ENCODE measurements at places on chromosomes 2 and 18. TPM values are rescaled to one million over a fixed set of nuclear protein-coding genes. Genes with fewer than 3 reads are reported as not detected.
A peak's percentile ranks its signal among the peaks of the same experiment; 100 is the strongest.

DNA sequence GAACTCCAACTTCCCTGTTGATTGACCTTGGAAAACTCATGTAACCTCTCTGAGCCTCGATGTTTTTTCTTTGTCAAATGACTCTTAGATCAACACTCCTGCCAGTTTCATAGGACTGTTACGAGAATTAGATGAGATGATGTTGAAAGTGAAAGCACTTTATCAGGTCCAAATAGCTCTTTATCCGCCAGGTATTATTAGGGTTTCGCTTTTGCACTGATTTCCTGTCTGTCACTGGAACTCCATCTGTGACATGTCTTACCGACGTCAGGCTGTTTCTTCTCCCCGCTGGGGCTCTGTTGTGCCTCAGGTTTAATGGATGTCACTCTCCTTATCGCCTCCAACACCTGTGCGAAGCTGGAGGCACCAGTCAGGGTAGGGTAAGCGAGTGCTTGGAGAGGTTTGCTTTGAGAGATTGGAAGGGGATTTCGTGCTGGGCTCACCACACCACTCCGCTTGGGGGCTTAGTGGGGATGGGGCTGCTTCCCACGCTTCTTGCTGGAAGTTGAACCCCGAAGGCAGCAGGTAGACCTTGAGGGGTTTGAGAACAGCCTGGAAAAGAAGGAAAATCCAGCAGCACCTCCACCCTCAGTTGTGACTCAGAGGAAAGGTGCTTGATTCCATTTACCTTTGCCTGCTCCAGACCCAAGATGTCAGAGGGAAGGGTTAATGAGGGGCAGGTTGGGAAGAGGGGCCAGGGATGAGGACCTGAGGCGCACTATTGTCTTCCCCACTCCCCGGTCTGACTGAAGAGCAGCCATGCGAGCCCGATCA lies 4.3 kb downstream of the GAD1 start:
- no peak for DNase-seq

The FOXD4L1 gene
- not detected for total RNA-seq

- no peak for DNase-seq
These were observed 60.3 kb upstream of the UPP2 start for GRCh38 chr2:158041400-158041799.

DNA sequence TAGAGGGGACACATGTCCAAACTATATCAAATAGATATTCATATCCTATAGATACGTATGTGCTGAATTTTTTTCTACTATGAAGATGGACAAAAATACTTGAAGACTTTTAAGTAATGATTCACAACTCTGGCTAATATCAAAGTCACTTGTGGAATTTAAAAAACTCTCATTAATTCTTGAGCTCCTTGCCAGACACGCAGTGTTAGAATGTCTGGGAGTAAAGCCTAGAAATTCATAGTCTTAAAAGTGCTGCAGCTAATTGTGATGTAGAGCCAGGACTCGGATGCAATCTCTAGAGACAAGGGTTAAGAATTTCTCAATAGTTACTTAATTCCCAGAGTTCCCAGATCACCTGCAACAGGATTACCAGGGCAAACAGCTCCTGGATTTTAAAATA lies 107.4 kb downstream of the ARL6IP6 start:
- no peak for DNase-seq

- no peak for DNase-seq
These were observed 9.0 kb upstream of the HIBCH start for GRCh38 chr2:190328573-190329147.

- no peak for DNase-seq
These were observed 159.5 kb downstream of the RIF1 start for GRCh38 chr2:151569167-151569566.

DNA sequence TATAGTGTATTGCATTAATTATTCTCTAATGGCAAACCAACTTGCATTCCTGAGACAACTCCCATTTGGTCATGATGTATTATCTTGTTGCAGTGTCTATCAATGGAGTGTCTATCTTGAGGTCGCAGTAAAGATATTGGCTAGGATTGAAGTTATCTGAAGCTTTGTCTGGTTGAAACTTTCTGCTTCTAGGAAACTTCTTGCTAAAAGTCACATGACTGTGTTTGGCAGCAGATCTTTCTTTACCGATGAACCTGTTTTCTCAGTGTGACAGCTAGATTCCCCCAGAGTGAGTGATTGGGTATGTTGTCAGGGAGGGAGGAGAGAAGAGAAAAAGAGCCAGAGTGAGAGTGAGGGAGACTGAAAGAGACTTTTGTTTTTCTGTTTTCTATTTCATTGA lies 119.6 kb downstream of the QPCT start:
- no peak for DNase-seq

- no peak for DNase-seq
These were observed 777.8 kb upstream of the RAB6C start for GRCh38 chr2:129201696-129202095.

- DNase-seq, result peak; percentile 47
These were observed 21.9 kb upstream of the USP14 start for GRCh38 chr18:136433-136832.

DNA sequence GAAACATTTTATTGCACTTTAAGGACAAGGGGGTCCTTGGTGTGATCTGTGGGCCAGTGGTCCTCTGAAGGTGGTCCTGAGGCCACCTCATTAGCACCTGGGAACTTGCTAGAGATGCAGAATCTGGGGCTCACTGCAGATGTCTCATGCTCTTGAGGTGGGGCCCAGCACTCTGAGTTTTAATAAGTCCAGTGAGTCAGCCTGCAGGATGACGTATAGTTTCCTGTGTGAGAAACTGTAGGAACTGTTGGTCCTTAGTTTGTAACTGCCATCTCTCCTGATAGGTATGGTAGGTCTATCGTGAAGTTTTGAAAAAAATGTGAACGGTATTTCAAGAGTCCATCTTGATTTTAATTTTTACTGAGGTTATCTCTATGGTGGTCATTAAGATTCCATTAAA lies 2.8 kb downstream of the TRPM8 start:
- peak; percentile 68 for DNase-seq

The CCT7 gene
- 534 TPM for total RNA-seq

DNA sequence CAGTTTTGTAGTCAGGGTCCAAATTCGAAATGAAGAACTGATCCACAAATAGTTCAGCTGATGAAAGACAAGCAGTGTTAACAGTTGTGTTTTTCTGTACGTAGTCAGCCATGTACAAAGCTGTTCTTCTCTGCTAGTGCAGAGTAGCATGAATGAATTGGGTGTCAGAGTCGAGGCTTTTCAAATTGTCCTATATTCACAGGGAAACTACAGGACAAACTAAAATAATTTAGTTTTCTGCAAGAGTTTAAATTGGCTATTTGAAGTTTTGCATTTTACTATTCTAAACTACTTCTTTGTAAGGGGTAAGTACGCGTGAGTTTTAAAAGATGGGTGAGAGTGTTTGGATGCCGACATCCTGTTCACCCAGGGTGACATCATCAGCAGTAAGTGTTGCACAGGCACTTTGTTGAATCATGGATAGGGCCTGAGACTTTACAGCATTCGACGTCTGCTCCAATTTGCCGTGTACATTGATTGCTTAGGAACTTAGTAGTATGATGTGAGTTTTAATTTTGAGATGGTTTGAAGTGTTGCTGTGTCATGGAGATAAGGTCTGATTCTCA lies 147.2 kb upstream of the NFATC1 start:
- no peak for DNase-seq

- no peak for DNase-seq
These were observed 350.2 kb downstream of the CYRIA start for GRCh38 chr2:16315458-16315835.

DNA sequence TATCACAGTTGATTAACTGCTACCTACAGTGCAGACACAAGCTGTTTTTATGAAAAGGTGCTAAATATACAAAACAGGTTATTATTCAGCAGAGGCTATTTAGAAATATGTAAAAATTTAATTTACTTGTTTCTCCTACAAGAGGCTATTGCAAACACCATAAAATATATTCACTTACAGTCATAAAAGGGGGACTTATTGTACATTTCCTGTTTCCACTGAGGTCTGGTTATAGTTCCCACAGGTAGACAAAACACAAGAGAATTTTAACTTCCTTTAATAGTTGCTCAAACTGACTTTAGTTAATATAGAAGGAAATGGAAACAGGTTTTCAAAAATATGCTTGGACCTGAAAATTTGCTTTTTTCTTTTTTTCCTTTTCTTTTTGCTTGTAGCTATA lies 40.0 kb upstream of the FRZB start:
- no peak for DNase-seq

The CD207 gene
- not detected for total RNA-seq

The HNMT gene
- total RNA-seq, result 86.7 TPM

DNA sequence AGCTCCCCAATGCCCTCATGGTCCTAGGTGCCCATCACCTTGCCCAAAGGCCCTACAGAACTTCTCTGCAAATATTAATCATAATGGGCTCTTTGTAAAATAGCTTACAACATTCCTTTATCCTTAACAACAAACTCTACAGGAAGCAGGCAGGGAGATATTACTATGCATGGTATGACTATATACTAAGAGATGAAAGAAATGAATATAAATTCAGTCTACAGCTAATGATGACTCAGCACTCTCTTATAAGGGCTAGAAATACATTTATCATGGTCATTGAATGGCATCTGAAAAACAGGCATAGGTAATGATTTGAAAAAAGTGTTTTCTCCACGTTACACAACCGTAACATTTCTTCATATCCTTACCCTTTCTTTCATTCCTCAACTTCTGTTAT lies 254.8 kb upstream of the DSEL start:
- no peak for DNase-seq

- DNase-seq, result no peak
These were observed 31.7 kb downstream of the RMND5A start for GRCh38 chr2:86751778-86752177.

The CD8A gene
- not detected for total RNA-seq

GRCh38 chr2:14930441-14930840 lies 297.9 kb downstream of the LRATD1 start:
- no peak for DNase-seq

DNA sequence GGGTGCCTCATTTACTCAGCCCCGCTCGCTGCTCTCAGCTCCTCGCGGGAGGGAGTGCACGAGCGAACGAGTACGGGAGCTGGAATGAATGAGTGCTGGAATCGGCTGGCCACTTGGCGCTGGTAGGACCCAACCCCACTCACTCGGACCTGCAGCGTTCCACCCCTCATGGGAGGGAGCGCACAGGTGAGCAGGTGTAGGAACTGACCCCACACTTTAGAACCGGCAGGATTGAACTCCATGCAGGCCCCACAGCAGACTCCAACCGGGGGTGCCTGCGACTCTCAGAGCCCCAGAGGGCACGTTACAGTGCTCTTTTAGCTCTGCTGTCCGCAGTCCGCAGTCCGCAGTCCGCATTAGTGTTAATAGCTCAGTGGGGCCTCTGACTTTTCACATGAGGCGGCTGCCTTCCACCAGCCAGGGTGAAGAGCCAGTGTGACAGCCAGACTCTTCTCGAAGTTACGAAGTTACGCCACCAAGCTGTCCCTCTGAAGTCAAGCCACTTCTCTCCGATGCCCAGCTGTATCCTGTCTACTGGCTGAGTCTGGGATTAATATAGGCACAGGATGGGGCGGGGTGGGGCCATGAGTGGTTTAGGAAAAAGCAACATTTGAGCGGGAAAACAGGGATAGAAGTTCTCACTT lies 102.7 kb upstream of the ARHGAP15 start:
- DNase-seq, result no peak

GRCh38 chr2:73235315-73236028 lies 1.4 kb downstream of the CCT7 start:
- DNase-seq, result no peak

The RGPD3 gene
- total RNA-seq, result not detected

GRCh38 chr18:68848242-68848641 lies 50.4 kb downstream of the CCDC102B start:
- no peak for DNase-seq

DNA sequence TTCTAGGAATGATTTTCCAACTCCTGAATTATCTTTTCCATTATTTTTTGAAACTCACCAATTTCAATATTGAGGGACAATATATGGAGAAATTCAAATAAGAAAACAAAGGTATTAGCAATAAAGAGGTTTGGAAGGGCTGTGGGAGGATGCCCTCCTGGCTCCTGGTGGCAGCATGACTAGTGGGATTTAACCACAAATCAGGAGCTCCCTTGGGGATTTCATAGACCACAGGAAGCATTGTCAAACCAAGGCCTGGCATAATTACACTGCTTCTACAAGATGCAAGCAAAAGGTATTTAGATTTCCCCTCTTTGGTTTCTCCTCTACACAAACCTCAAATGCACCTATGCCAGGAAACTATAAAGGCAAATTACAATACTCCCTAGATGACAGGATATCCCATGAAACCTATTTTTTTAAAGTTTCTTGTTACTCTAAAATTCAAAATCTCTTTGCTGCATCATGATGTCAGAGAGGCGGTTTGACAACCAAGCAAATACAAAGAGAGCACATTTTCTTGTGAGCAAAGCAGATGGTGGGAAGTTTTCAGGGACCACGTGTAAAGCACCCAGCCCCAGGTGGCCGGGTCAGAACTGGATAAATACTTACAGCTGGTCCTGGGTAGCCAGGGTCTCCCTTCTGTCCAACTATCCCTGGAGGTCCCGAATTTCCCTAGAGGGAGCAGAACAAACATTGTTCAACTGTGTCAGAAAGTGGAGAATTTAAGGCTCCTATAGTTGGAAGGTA lies 67.9 kb downstream of the COL6A3 start:
- DNase-seq, result peak; percentile 36

GRCh38 chr2:31138037-31138962 lies at the start of gene GALNT14:
GALNT14 (minus strand) TSS chr2:31138440; CDS start chr2:31138086, 354 bp downstream.
- peak; percentile 21 for DNase-seq

GRCh38 chr2:169415233-169415748 lies 53.0 kb upstream of the LRP2 start:
- DNase-seq, result no peak

DNA sequence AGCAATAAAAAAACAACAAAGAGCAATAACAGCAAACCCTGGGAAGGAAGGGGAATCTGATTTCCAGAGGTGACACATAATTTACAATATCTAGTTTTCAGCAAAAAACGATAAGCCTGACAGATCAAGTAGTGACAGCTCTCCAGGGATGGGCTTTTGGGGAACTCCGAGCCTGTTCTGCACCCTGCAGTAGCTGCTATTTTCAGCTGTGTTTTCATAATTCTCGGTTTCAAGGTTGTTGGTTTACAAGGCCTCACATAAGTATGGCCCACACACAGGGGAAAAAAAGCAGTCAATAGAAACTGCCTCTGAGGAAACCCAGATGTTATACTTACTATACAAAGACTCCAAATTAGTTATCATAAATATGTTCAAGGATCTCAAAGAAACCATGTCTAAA lies 67.7 kb upstream of the CTLA4 start:
- DNase-seq, result no peak

DNA sequence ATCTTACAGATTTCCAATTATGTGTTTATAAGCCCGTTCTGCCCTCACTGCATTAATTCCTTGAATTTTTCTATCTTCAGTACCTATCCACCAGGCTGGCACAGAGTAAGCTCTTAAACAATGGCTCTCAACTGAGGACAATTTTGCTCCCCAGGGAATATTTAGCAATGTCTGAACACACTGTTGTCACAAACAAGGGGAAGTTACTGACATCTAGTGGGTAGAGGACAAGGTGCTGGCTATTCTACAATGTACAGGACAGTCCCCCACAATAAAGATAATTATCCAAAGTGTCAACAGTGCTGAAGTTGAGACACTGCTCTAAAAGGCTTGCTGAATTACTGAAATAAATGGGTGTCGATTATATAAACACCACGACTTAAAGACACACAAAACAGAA lies 5.0 kb downstream of the NDUFS1 start:
- no peak for DNase-seq
